ENCODE measurements at places on chromosomes 2 and 18.
A peak's percentile ranks its signal among the peaks of the same experiment; 100 is the strongest.

DNA sequence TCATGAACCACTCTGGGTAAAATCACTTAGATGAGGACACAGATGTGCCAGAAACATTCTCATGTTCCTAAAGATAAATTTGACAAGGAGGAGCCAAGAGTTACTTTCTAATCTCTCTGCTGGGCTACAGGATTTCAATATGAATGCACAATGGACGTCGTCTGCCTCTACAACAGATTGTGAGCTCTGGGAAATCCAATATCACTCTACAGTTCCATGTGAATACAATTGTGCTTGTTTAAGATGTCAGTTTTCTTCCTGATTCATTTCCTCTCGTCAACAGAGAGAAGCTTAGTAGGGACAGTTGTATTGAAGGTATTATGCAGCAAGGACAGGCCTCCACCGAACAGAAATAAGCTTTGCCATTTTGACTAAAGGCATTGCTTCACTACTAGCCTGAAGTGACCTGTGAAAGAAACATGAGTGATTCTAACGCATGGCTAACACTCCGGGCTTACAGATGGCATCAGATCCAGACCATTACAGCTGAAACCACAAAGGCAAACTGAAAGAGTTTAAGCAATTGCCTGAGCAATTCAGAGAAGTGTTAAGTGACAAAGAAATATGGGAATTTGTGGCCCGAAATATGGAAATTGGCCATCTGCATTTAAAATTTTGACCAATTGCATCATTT, 1591.5 kb downstream of the LRP1B start:
- DNase-seq: no peak

- no peak for DNase-seq
These were observed 57.9 kb downstream of the SNORC start for GRCh38 chr2:232927793-232928550.

DNA sequence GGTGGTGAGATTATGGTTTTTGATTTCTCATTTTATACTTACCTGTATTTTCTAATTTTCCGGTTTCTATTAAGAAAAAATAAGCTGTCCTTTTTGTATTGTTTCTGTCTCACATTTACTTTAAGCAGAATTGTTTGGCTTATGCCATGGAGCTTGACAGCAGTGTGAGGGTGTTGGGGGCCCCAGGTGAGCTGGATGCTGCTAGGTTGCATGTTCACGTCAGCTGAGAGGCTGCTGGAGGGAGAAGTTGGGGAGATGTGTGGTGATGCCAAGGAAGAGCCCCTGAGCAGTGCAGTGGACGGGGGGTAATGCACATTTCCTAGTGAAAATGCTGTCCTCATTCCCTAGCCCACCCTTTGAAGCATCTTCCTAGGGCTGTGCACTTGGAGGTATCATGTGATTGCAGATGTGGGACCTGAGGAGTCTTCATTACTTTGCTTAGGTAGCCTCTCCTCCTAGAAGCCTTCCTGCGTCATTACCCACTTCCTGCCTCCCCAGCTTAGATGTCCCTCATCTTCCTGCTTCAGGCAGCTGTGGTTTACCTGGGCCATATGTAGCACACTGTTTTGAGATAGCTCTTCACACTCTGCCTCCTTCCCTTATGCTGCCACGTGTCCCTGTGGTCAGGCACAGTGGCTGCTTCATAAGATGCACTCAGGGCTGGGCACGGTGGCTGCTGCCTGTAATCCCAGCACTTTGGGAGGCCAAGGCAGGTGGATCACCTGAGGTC, 16.2 kb downstream of the ATG16L1 start:
- DNase-seq: peak; percentile 48

GRCh38 chr2:88698027-88698413, 6.5 kb downstream of the RPIA start:
- no peak for DNase-seq

- DNase-seq: no peak
These were observed 10.9 kb downstream of the INO80D start for GRCh38 chr2:206075113-206075512.

- no peak for DNase-seq
These were observed 1.6 kb downstream of the IL1R1 start for GRCh38 chr2:102144128-102144527.

- no peak for DNase-seq
These were observed 35.8 kb downstream of the MARCHF7 start for GRCh38 chr2:159748089-159748488.

DNA sequence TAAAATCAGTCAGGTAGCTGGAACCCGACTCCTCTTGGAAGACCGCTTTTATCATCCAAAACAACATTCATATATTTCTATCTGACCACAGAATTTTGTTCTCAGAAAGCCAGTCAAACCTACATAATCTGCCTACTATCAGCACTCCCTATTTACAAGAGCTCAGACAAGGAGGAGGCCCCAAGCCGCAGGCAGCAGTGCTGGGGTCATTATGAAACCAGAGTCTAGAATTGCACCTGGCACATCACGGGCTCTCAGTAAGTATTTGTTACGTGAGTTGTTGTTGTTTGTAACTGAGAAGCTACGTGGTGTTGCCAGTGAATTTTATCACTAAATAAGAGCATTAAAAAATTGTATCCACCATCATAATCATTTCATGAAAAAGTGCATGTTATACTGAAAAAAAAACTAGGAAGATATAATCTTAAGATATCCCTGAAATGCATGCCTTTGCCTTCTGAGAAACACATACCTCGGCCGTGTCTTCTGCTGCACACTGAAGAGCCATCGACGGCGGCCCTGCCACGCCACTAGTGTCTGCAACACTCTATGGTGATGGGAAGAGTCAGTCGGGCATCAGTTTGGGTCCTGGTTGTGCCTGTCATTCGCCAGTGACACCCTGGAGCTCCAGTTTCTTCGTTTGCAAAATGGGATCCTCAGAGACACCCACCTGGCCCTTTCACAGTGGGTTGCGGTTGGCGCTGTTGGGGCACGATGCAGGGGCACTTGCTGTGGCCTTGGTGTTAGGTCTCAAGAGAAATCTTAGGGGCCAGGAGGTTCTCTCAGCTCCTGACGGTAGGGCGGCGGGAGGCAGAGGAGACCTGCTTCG, 505.9 kb downstream of the EIPR1 start:
- no peak for DNase-seq

All from activated CD8-positive, alpha-beta memory T cell treated with anti-CD3 and anti-CD28 coated beads for 4 hours (primary cell).